ENCODE measurements at places on chromosomes 2 and 18. TPM values are rescaled to one million over a fixed set of nuclear protein-coding genes. Genes with fewer than 3 reads are reported as not detected.

GRCh38 chr2:99410276-99410675 is 73.1 kb downstream of the EIF5B start:
- peaks cover 62% of the 10 kb centered on the region for H3K36me3 ChIP-seq
- no peak overlapping the region for H3K27ac ChIP-seq
- DNase-seq, result no peak
- peaks cover 7% of the 10 kb centered on the region for H3K4me1 ChIP-seq
- no peak overlapping the region for H3K4me3 ChIP-seq

DNA sequence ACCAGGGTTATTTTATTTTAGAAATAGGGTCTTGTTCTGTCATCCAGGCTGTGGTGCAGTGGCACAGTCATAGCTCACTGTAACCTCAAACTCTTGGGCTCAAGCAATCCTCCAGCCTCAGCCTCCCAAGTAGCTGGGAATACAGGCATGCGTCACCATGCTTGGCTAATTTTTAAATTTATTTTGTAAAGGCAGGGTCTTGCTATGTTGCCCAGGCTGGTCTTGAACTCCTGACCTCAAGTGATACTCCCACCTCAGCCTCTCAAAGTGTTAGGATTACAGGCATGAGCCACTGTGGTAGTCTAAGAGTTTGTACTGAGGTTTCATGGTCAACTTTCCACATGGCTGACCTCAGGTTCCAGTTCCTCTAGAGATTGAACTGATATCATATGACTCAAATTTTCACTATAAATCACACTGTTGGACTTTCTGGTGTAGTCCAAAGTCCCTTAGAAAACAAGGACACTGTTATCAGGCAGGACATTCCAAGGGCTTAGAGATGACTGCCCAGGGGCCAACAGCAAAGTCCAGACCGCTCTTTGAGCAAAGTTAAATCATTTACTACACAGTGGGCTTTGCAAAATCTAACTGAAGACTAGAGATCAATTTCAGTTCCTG is 82.0 kb upstream of the MEX3C start:
- DNase-seq, result no peak
- H3K4me1 ChIP-seq, result no peaks in the 10 kb centered on the region
- no peaks in the 10 kb centered on the region for H3K27me3 ChIP-seq
- H3K36me3 ChIP-seq, result no peaks in the 10 kb centered on the region
- no peak overlapping the region for H3K27ac ChIP-seq
- H3K4me3 ChIP-seq, result no peak overlapping the region

GRCh38 chr2:30234180-30234971 is 3.0 kb downstream of the LBH start:
- H3K4me1 ChIP-seq, result peaks cover 24% of the 10 kb centered on the region
- DNase-seq, result no peak
- H3K36me3 ChIP-seq, result no peaks in the 10 kb centered on the region
- H3K27me3 ChIP-seq, result no peaks in the 10 kb centered on the region
- no peak overlapping the region for H3K4me3 ChIP-seq

GRCh38 chr18:10197097-10197496 is 257.3 kb upstream of the APCDD1 start:
- H3K4me3 ChIP-seq, result no peak overlapping the region
- H3K36me3 ChIP-seq, result no peaks in the 10 kb centered on the region
- no peak overlapping the region for H3K27ac ChIP-seq
- DNase-seq, result no peak
- no peaks in the 10 kb centered on the region for H3K4me1 ChIP-seq
- no peaks in the 10 kb centered on the region for H3K27me3 ChIP-seq

The NYAP2 gene
- total RNA-seq, result not detected

The TXNDC2 gene
- total RNA-seq, result not detected

All from Karpas-422 (cell line).